ENCODE measurements at places on chromosomes 3 and 15.
A peak's percentile ranks its signal among the peaks of the same experiment; 100 is the strongest.

- peak; percentile 2 for DNase-seq
Measured at GRCh38 chr3:110736332-110736731, 335.3 kb upstream of the NECTIN3 start.

DNA sequence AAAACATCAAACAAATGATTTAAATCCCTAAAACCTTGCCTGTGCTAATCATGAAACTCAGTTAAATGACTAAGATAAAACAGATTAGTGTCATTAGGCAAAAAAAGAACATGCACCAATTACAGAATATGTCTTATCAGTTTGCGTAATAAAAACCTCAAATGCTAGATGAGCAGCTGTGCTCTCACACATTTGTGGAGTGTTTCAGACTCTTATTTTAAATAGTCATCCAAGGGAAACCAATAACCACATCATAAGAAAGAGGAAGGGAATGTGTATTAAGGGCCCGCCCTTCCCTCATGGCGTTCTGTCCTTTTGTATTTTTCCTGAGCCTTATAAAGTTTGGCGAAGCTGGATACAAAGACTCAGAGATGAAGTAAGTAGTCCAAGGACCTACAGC lies 6.6 kb downstream of the SAMMSON start:
- peak; percentile 18 for DNase-seq

DNA sequence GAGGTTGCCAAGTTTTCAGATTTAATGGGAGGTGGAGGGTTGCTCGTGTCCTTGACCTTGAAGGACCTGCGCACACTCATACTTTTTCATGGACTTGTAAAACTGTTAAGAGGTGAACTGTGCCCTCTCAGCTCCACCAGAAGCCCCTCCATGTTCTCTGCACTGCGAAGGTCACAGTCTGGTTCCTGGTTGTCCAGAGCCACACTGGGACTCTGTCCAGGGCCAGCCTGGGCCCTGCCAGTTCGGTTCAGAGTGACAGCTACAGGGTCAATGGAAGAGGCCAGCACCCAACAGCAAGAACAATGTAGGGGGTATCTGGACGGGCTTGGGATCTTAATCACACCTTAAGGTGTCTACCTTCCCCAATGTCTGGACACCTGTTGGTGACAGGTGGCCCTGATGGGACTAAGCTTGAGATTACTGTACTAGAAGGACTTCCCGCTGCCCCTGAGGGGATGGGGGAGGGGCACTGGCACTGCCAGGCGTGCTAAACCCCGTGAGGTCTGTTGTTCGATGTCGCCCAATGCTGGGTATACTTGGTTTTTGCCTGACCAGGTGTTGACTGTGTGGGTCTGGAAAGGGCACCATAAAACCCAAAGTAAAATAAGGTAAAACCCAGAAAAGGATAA lies 34.7 kb downstream of the GRK7 start:
- no peak for DNase-seq

GRCh38 chr3:131840156-131840797 lies 194.5 kb downstream of the CPNE4 start:
- DNase-seq, result no peak

DNA sequence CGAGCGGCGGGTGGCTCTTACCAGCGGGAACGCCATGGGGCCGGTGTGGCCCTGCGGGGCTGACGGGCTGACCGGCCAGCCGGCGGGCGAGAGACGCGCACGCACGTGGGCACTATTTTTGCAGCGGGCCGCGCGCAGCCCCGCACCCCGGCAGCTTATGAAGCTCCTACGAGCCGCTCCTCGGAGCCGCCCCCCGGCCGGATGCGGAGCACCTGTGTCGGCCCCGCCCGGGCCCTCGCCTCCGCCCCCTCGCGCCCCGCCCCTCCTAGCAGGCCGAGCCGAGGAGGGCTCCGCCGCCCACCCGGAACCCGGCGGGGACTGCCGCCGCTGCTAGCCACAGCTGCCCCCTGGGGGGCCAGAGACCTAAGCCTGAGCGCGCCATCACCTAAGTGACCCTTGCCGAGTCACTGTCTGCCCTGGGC lies 683 bp upstream of the CPEB1 start:
- DNase-seq, result no peak

- no peak for DNase-seq
Measured at GRCh38 chr3:13492048-13492447, 11.9 kb downstream of the HDAC11 start.

- DNase-seq, result peak; percentile 19
Measured at GRCh38 chr3:5462086-5462485, 274.6 kb downstream of the EDEM1 start.

- DNase-seq, result no peak
Measured at GRCh38 chr15:90115783-90116182, 13.5 kb upstream of the IDH2 start.

- no peak for DNase-seq
Measured at GRCh38 chr15:78322243-78322642, 17.9 kb upstream of the CRABP1 start.

DNA sequence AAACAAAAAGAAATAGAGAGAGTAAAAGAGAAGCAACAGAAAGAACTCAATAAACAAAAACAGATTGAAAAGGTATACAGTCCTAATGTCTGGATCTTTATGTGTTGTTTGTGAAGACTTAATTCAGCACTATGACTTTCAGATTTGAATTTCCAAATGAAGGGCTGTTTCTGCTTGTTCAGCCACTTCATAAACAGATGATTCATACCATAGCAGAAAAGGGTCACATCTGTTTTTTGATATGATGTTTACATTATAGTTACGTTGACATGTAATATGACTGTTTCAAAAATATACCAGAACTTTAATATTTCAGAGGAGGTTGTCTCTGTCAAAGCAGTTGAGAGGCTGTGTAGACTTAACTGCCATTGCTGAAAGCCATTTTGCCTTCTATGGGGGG lies 24.1 kb downstream of the ASB14 start:
- no peak for DNase-seq

DNA sequence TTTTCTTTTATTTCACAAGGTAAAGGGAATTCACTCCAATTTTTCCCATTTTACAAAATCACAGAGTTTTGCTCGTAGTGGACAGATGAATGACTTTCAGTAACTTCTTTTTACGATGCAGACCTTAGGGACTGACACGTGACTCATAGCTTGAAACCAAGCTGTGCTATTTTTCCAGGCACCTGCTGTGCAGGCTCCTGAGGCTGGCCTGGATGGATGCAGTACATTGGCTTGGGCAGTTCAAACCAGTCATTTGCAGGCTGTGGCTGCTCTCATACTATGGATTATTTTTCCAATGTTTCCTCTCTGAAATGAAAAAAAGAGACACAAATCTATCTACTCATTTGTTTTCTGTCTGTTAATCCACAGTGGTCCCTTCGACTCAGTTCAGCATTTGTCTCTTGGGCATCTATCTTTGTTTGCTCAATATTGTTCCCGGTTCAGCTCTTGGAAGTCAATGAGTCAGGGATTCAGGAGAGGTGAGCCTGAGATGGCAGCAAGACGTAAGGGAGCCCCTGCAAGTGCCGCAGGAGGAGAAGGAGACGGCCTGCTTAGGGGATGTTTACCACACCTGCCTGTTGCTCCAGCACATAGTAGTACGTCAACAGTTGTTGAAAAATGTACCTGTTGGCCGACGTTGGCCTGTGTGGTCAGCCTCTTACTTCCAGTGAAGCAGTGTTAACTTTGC lies 92.8 kb downstream of the SV2B start:
- no peak for DNase-seq

DNA sequence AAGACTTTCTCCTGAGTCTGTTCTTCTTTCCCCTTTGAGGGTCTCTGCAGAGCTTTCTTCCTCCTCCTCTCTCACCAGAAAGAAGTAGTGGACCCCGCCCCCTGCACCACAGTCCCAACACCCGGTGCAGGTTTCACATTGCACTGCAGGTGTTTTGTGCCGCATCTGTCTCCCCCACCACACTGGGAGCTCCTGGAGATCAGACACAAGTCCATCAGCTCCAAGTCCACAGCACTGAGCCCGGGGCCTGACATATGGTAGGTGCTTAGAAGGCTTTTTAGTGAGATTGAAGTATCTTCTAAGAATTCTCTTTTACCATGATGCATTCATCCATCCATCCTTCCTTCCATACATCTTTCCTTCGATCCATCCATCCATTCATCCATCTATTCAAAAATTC lies 9.8 kb downstream of the STRA6 start:
- DNase-seq, result no peak

DNA sequence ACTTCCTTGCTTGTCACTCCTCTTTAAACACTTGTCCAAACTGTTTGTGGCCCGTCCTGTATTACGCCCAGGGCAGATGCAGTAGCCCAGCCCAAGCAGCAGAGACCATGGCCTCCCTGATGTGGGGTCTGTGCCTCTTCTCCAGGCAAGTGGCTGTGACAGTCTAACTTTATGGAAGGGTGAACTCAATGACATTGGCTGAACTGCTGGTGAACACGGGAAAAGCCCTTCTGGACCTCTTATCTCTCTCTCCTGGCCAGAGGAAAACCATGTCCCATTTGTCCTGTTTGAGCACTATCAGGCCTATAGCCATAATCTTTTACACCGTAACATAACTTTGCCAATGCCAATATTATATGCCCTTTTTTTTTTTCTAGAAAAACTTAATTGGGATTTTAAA lies 67.6 kb downstream of the SMAD3 start:
- no peak for DNase-seq

- DNase-seq, result no peak
Measured at GRCh38 chr15:99961011-99961441, 227.8 kb upstream of the LYSMD4 start.

- no peak for DNase-seq
Measured at GRCh38 chr15:57156210-57156884, 220.0 kb upstream of the CGNL1 start.

- no peak for DNase-seq
Measured at GRCh38 chr3:25782636-25782937, 656 bp downstream of the NGLY1 start.

All from suppressor macrophage (primary cell).